ENCODE measurements at places on chromosomes 12 and 14. TPM values are rescaled to one million over a fixed set of nuclear protein-coding genes. Genes with fewer than 3 reads are reported as not detected.
A peak's percentile ranks its signal among the peaks of the same experiment; 100 is the strongest.

- DNase-seq, result no peak
Observed at GRCh38 chr12:38157274-38157932, 159.2 kb upstream of the ALG10B start.

Gene LTBR
- 6.3 TPM for total RNA-seq

Gene TPH2
- 0.90 TPM for total RNA-seq

Gene SLCO1C1
- 0.55 TPM for total RNA-seq

Gene NRIP2
- not detected for total RNA-seq

DNA sequence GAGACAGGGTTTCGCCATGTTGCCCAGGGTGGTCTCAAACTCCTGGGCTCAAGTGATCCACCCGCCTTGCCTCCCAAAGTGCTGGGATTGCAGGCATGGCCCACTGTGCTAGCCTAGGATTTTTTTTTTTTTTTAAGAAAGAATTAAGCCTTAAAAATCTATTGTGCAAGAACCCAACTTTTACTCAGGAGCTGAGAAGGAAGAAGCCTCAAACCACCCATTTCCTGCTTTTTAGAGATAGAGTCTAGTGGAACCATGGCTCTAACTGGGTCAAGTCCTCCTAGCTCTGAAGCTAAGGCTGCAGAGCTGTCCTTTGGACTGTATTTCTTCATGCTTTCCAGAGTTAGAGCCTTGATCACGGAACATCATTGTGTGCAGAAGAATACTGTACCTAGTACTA lies 1.3 kb upstream of the TSFM start:
- DNase-seq, result no peak

DNA sequence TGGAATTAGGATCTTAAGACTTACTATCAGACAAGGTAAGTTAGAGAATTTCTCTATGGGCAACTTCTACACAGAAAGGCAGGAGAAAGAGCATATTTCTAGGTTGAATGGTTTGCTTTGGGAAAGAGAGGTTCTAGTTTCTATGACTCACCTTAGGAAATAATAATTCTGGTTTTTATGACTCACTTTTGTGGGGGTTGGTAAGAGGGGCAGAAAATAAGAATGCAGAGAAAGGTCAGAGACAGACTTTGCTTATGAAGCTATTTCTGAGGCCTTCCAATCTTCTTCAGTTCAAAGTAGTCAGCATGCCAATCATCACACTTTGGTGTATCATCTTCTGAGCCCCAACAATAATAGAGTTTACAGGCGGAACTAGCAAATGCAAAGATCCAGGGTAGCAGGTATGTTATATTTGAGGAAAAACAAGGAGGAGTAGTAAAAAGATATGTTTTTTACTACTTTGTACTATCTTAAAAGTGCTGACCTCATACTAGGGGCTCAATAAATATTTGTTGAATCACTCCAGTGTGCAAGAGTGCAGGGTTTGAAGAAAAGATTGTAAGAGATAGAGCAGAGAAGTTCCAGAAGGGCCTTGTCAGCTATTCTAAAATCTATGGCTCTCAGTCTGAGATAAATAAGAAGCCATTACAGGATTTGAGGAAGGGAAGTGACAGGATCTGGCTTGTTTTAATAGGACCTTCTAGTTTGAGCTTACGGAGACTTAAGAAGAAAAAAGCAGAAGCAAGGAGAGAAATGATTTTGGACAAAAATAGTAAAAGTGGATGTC lies 56.7 kb upstream of the LRFN5 start:
- no peak for DNase-seq

DNA sequence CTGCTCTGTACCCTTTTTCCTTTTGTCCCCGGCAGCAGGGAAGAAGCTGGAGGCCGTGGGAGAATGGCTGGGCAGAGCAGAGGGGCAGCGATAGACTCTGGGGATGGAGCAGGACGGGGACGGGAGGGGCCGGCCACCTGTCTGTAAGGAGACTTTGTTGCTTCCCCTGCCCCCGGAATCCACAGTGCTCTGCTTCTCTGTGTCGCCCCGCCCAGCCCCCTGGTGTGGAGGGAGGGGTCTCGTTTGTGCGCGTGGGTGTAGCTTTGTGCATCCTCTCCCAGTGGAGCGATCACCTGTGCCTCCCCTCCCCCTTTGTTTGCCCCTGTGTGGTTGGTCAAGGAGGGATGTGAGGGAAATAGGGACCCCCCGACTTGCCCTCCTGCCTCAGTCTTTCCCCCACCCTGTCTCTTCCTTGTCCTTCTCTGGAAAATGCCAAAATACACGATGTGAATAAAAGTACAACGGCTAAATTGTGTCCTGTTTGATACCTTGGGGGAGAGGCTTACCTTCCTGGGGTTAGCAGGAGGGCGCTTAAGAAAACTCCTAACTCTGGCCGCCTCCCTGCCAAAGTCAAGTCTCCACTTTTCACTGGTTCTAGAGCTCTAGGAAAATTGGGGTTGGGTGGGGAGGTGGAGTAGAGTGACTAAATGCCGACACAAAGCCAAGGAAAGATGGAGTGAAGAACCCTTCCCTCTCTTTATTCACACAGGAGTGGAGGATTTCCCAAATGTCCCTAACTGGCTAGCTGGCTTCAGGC lies 990 bp upstream of the TPI1 start:
- peak; percentile 68 for DNase-seq

DNA sequence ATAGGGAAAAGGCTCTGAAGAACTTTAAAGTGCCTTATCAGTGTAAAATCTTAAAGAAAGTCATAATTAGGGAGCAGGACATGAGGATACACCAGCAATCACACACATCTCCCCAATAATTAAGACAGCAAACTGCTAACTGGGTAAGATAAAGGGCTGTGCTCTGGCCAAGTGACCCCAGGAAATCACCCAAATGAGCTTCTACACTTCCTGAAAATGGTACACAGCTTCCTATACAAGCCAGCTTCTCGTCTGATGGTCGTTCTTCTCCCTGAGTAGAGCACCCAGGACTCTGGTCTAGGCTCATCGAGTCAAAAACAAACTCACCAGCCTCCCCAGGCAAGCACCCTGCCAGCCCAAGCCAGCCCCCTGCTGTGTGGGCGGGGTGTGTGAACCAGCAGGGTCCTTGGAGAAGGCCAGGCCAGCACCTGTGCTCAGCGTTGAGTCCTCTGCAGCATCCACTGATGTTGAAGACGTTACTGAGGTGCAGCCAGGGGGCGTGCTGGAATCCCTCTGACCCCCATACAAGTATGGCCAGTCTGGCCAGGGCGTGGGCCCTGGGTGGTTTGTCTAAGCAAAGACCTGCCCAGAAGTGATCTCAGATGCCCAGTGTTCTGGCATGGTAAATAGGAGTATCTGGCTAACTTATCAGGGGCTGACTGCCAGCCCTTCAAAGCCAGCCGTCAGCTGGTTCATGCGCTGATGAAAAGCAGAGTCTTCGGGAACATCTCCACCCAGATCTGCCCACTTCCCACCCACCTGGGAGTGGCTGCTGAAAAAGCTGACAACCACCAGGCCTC lies 41.4 kb downstream of the ACTN1 start:
- no peak for DNase-seq

Gene CIROP
- not detected for total RNA-seq

DNA sequence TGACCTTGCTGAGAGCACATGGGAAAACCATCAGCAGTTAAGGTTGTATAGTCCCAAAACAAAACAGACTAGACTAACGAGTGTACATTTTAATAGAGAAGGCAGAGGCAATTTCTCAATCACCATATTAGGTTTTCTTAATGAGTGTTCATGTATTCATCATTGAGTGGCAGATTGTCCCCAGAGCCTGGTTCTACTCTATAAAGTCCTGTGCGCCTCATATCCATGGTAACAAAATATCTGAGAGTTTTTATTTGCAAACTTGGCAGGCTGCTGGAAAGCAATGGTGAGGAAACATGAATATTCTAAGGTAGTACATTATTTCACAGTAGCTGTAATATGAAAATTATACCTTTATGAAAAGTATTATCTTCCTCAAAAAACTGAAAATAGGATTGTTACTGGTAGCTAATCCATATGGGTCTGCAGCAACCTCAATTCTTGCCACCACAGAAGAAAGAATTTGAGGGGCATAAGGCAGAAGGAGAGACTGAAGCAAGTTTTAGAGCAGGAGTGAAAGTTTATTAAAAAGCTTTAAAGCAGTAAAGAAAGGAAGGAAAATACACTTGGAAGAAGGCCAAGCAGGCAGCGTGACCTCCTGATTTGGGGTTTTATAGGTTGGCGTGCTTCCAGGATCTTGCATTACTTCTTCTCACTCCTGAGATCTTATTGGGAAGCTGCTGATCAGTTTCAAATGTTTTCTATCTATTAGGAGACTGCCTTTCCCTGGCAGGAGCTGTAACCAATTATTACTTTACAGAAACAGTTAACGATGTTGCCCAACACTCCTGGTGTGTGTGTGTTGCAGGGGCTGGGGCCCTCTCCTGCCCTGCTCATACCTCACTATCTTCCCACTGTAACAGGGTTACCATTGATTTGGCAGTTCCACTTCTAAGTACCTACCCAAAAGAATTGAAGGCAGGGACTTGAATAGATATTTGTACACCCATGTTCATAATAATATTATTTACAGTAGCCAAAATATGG lies 154.0 kb upstream of the NUDT4 start:
- no peak for DNase-seq

- no peak for DNase-seq
Observed at GRCh38 chr14:83908419-83908818, 1621.5 kb upstream of the FLRT2 start.

DNA sequence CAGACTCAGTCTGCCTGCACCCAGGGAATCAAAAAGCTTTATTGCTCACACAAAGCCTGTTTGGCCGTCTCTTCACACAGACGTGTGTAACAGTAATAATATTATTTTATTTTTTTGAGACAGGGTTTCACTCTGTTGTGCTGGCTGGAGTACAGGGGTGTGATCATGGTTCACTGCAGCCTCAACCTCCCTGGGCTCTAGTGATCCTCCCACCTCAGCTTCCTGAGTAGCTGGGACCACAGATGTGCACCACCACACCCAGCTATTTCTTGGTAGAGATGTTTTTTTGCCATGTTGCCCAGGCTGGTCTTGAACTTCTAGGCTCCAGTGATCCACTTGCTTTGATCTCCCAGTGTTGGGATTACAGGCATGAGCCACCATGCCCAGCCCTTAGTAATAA lies 88.4 kb upstream of the DCD start:
- DNase-seq, result no peak

- DNase-seq, result no peak
Observed at GRCh38 chr14:97970222-97970621, 1173.0 kb downstream of the VRK1 start.

DNA sequence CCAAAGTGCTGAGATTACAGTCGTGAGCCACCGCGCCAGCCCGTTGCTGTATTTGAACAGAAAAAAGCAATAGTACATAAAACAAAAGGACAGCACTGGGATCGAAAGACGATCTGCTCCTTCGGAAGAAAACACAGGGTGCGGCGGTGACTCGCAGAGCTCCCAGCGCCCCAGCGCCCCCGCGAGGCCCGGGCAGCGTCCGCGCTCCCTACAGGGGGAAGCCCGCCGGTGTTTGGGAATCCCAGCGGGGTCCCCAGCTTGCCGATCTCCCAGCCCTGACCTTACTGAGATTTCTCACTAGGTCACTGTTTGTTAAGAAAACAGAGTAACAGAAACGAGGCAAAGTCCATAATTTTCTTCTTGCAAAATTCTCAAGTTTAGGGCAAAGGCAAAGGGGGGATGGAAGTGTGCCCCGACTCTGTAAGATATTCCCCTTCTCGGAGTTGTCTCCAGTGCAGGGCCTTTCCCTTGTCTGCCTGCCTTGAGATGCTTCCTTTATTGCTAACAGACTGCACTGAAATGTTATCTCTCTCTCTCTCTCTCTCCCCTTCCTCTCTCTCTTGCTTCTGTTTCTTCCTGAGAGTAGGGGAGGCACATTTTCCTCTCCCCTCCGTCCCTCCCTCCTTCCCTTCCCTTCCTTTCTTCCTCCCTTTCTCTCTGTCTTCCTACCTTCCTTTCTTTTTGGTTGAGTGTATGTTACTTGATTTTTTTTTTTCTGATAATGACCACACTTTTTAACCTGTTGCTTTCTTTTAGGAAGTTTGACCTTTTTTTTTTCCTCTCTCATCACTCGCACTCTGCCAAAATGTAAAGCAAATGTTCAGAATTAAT lies 91.9 kb downstream of the TMEM30B start:
- peak; percentile 83 for DNase-seq

DNA sequence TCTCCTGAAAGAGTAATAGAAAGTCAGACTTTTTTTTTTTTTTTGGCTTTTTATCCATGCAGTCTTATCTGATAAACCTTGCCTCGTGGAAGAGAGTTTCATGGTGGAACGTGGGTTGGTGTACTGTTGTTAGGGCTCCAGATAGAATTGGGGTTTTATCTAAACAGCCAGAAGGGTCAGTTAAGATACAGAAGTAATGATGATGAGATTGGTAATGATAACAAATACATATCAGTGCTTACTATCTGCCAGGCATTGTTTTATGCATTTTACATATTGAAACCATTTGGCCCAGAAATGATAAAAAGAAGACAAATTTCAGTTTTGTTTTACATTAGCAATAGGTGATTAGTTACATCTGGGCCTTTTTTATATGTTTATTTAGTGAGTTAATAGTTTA lies 372.8 kb upstream of the PRICKLE1 start:
- no peak for DNase-seq

- no peak for DNase-seq
Observed at GRCh38 chr12:27824126-27824842, 44.2 kb upstream of the MANSC4 start.

Gene RNASE8
- total RNA-seq, result not detected

DNA sequence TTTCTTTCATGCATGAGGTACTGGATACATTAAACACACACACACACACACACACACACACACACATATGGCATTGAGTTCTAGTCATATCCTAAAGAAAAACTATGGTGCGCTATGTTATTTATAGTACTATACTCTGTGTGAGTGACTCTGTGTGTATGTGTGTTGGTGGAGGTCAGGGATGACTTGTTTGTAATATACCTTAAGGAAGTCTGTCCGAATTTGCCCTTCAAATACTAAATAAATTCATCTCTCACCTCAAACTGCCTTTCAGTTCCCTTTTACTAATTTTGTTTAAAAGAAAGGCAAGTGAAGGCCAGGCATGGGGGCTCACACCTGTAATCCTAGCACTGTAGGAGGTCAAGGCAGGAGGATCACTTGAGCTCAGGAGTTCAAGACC lies 2.1 kb upstream of the AKAP5 start:
- DNase-seq, result no peak

Gene SERPINA9
- not detected for total RNA-seq

GRCh38 chr14:30610787-30611343 lies 11.3 kb upstream of the SCFD1 start:
- DNase-seq, result no peak

GRCh38 chr14:35285168-35286002 lies 6.8 kb upstream of the PSMA6 start:
- DNase-seq, result no peak

Gene HOXC12
- not detected for total RNA-seq

Gene PTPRR
- 0.07 TPM for total RNA-seq

DNA sequence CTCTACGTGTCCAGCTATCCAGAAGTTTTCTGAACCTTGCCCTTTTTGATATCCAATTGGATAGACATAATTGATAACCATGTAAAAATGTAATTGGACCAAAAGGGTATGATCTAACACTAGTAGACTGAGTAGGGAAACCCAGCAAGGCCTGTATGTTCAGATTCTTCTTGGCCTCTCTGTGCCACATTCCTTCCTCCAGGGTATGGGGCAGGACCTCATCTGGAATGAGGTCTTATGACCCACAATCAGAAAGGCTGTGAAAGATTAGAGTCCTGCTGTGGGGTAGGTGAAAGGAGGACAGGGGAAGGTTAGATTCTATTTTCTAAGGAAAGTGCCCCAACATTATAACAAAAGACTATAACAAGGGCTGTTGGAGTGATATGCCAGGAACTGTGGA lies 51.3 kb upstream of the A2ML1 start:
- no peak for DNase-seq
